Kidney epithelial cell (primary cell): ENCODE measurements at places on chromosomes 3 and 15.
A peak's percentile ranks its signal among the peaks of the same experiment; 100 is the strongest.

DNA sequence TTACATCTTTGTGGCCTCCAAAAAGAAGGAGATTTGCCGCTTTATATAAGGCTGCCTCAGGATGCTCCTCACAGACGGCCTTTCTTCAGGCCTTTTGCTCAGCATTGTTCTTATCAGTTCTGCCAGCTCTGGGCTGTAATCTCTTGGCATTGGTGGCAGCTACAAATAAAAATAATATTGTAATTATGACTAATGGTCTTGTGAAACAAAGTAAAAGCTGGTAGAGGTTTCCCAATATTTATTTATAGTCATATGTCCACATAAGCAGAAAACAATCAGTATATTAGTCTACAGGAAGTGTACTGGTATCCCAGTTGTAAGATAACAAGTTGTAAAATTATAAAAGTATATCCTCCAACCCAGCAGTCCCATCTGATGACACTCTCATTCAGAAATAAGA, 7.3 kb downstream of the NEK4 start:
- DNase-seq, result no peak

DNA sequence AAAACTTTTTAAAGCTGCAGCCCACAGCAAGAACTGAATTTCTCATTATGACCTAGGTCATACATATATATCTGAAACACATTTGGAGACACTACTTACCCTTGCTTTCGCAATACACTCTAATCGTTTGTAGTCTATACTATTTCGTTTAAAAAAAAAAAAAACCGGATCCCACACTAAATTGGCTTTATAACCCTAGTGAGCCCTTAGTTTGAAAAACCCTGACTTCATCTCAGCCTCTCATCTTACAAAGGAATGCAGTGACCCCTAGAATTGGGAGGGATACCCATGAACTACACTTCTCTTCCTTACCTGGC, 4.2 kb downstream of the RARRES1 start:
- no peak for DNase-seq

GRCh38 chr3:36650271-36650671, 114.1 kb downstream of the DCLK3 start:
- DNase-seq, result no peak

- DNase-seq, result no peak
Measured at GRCh38 chr3:195896361-195897080, 11.8 kb downstream of the TNK2 start.

GRCh38 chr15:70892002-70892911, at the start of the genes LRRC49 and THAP10:
LRRC49 (plus strand) TSS chr15:70892826; CDS start chr15:70892895, 69 bp downstream.
THAP10 (minus strand) TSS chr15:70892433; CDS start chr15:70892272, 161 bp downstream.
- DNase-seq, result peak; percentile 89

DNA sequence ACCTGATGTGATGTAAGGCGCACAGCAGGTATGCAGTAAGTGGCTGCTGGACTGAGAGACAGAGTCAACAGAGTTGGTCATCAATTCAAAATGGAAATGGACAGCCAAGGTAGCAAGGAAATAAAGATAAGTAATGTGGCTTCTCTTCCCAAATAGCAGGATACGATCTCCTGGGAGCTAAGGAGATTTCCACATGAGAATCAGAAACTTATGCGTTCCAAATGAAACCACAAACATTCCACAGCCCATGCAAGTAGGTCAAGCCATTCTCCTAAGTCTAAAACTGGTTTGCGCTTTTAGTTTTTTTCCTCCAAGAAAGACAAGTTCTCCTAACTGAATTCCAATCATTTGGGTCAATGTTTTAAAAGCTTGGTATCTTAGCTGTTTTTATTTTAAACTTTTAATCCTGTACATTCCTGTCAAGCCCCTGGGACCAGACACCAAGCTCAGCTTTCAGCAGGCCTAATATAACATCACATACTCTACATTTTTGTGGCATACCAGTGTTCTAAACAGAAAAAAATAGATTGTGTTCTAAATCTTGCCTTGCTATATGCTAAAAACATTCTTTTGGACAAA, 73.7 kb upstream of the TSPAN3 start:
- DNase-seq, result peak; percentile 45

- no peak for DNase-seq
Measured at GRCh38 chr15:91938136-91938535, 84.6 kb downstream of the SLCO3A1 start.

DNA sequence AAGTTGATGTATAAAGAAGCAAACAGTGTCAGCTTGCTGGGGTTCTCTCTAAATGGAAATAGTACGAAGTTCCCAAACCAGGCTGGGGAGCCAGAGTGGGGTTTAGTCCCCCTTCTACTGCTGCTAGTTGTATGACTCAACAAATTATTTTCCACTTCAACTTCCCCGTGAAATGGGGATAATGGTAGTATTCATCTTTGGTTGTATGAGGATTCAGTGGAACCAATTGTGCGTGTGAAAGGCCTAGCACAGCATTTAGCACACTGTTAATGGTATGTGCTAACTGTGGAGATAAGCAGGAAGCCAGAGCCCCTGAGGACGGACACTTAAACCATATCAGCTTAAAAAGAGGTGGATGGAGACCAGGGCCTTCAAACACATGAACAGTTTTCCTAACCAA, 4.2 kb downstream of the SORD start:
- DNase-seq, result no peak

- DNase-seq, result no peak
Measured at GRCh38 chr15:100256101-100256969, 85.4 kb downstream of the ADAMTS17 start.

- no peak for DNase-seq
Measured at GRCh38 chr3:144314946-144315345, 343.3 kb downstream of the DIPK2A start.

DNA sequence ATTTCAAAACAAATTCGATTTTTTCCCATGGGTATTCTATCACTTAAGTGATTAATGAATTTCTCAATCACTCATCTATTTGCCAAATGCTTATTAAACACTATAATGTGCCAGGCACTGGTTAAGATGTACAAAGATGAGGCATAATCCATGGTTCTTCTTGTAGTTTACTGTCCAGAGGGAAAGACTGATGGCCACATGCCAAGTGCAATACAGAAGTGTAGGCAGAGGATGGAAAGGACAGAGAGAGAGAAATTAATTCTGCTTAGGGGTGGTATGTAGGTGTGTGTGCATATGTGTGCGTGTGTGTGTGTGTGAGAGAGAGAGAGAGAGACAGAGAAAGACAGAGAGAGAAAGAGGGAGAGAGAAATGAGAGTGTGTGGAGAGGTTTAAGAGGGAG, 120.8 kb upstream of the CCNL1 start:
- DNase-seq, result no peak

- no peak for DNase-seq
Measured at GRCh38 chr3:177647341-177647740, 450.1 kb upstream of the TBL1XR1 start.

- DNase-seq, result no peak
Measured at GRCh38 chr3:119580067-119580760, 922 bp downstream of the ADPRH start.

GRCh38 chr3:134640872-134641470, 9.9 kb downstream of the KY start:
- DNase-seq, result no peak

- no peak for DNase-seq
Measured at GRCh38 chr3:44343421-44343820, 4.9 kb downstream of the TCAIM start.

DNA sequence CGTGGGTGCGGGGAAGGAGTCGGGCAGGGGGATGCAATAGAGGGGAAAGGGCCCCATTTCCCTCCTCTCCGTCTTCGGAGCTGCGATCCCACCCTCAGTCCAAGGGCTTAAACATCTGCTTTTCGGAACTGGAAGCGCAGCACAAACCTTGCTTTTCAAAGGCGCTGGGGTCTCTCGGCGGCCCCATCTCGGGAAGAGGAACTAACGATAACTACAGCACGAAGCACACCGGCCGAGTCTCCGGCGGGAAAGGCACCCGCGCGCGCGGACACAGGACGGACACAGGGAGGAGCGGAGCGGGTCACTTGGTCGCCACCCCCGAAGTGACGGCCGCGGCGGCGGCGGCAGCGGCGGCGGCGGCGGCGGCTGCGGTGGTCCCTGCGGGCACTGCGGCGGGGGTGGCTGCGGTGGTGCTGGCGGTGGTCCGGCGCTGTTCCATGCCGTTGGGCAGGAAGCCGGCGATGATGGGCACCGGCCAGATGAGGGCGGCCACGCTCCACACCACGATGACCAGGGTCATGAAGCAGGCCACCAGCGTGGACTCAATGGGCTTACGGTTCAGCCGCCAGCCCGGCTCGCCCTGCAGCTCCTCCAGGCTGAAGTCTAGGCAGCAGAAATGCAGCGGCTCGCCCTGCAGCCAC, 1.1 kb downstream of the TMEM158 start:
- no peak for DNase-seq

DNA sequence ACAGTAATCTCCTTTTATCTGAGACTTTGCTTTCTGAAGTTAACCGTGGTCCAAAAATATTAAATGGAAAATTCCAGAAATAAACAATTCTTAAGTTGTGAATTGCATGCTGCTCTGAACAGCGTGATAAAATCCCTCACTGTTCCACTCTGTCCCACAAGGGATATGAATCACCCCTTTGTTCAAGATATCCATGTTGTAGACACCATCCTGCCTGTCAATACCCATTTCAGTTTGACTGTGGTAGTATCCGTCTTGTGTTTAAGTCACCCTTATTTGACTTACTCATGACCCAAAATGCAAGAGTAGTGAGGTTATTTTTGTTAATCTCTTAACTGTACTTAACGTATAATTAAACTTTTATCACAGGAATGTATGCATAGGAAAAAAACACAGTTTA, 435.0 kb downstream of the SHQ1 start:
- no peak for DNase-seq

GRCh38 chr15:77070180-77070494, 772 bp downstream of the TSPAN3 start:
- DNase-seq, result no peak

DNA sequence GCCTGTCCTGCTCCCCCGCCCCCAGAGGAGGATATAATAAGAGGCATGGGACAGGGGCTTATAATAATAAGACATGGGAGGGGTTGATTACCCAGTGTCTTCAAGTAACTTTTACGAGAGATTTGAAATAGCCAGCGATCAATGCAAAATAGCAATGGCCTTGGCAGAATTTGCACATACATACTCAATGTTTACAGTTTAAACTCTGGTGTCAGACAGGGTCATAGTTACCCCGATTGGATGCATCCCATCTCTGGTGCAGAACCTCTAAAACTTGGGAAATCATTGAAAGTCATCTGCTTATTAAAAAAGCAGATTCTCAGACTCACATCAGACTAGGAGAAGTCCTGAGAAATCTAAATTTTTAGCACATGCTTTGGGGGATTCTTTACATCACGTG, 61.0 kb downstream of the TRAK1 start:
- no peak for DNase-seq

DNA sequence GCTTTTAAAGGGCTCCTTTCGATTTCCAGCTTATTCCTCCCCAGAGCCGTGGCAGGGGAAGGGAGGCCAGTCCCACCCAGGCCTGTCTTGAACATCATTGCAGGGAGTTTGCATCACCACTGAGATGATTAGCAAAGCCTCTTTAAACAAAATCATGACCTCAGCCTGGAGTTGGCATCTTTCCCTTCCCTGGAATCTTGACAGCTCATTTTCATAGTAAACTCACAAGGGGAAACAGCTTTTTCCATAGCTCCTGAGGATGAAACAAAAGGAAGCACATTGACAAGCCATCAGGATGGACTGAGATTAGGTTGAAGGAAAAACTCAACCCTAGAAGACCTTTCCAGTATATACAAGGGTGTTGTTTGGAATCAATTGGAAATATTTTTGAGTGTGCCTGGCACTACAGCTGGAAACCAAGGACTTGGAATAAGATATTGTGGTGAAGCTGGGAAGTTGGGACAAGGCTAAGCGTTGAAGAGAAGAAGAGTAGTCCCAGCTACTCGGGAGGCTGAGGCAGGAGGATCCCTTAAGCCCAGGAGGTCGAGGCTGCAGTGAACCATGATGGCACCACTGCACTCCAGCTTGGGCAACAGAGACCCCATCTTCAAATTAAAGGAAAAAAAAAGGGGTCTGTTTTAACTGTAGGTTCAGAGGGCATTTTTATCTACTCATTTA, 3.1 kb upstream of the LARP6 start:
- peak; percentile 85 for DNase-seq

GRCh38 chr3:9398700-9399336, 1.4 kb downstream of the SETD5 start:
- no peak for DNase-seq

DNA sequence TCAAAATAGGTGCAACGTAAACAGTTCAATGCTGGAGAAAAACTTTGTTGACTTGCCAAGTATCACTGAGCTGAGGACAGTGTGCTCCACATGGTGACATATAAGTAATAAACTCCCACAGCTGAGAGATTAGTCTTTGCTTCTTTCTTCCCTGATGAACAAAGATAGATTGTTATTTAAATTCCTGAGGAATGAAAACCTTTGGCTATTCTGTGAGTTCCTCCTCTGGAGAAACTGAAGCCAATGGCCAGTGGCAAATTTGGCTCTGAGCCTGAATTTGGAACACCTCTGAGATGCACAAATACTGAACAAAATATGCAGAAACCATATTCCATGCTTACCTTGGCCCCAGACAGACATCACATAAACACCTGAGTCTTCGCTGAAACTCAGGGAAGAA, 63.3 kb downstream of the RPL22L1 start:
- DNase-seq, result no peak

- DNase-seq, result no peak
Measured at GRCh38 chr3:117322866-117323265, 613.3 kb downstream of the TUSC7 start.

DNA sequence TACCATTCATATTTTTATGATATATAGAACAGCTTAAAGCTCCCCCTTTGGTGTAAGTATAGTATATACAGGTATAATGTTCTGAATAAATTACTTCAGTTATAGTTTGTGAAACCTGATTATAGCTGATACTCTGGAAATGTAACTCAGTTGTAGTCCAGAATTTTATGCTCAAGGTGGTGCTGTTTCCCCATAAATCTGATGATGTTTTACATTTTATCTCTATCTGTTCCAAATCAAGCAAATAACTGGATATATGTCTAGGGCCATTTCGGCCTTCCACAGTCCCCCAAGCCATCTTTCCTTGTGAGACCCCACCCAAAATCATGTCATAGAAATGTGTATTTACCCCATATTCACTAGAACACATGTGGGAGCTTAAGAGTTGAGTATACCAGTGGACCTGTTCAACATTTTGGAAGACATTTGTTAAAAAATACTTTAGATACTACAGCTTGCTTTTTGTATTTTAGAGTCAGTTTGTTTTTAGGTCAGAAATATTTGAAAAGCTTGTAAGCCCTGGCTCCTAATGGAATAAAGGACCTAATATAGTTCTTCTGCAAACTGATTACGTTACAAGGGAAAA, 107.1 kb downstream of the ATG7 start:
- DNase-seq, result no peak

- DNase-seq, result no peak
Measured at GRCh38 chr15:45862034-45862433, 227.2 kb downstream of the SQOR start.

- DNase-seq, result peak; percentile 86
Measured at GRCh38 chr3:11764931-11765363, 81.7 kb downstream of the TAMM41 start.

- no peak for DNase-seq
Measured at GRCh38 chr15:37058316-37058985, 41.9 kb downstream of the MEIS2 start.

GRCh38 chr15:67383899-67384298, 129.3 kb downstream of the IQCH start:
- no peak for DNase-seq

GRCh38 chr3:76497636-76498035, 542.3 kb upstream of the ROBO2 start:
- DNase-seq, result peak; percentile 23

- no peak for DNase-seq
Measured at GRCh38 chr15:79844221-79844620, 52.6 kb downstream of the MTHFS start.
